ENCODE measurements at places on chromosomes 3 and 15.

- DNase-seq = no peak
These were observed 10.4 kb upstream of the ABHD17C start for GRCh38 chr15:80684697-80685096.

- no peak for DNase-seq
These were observed 113.5 kb downstream of the VPS13C start for GRCh38 chr15:61946778-61947177.

DNA sequence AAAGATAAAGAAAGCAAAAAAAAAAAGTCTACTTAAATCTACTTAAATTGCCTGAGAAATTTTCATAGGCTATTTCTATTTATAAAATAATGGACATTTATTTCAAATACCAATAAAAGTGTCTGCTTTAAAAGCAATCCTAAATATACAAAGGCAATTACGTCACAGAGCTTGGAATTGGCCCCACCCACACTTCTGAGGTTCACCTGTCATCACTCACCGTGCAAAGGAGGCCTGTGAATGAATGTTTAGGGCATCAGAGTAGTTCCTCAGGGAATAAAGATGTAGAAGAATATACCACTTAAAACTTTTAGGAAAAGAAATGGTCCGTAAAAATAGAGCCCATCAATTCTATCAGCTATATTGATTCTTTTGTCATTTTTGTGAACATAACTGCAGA is 621.8 kb downstream of the ROBO1 start:
- DNase-seq = no peak

DNA sequence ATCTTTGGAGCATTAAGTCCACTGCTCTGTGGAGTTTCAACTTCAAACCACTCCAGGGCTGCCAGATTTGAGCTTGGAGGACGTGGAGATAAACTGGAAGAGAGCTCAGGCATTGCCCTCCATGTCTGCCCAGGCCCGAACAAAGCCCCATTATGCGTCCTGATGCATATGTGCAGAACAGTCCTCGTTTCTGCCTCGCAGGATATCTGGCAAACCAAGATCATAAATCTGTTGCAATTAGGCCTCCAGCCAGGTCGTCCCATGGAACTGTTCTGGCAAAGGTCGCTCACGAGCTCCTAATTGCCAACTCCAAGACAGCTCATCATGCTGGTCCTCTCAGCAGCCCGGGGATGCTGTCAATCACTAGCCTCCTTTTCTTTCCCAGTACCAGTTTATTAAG is 91.2 kb downstream of the SEMA5B start:
- DNase-seq = no peak

GRCh38 chr15:56964182-56964581 is 45.7 kb downstream of the TCF12 start:
- DNase-seq = no peak

- DNase-seq = no peak
These were observed 24.8 kb downstream of the IL20RB start for GRCh38 chr3:136982520-136983138.

- no peak for DNase-seq
These were observed 483.8 kb downstream of the TUSC7 start for GRCh38 chr3:117193390-117193789.

DNA sequence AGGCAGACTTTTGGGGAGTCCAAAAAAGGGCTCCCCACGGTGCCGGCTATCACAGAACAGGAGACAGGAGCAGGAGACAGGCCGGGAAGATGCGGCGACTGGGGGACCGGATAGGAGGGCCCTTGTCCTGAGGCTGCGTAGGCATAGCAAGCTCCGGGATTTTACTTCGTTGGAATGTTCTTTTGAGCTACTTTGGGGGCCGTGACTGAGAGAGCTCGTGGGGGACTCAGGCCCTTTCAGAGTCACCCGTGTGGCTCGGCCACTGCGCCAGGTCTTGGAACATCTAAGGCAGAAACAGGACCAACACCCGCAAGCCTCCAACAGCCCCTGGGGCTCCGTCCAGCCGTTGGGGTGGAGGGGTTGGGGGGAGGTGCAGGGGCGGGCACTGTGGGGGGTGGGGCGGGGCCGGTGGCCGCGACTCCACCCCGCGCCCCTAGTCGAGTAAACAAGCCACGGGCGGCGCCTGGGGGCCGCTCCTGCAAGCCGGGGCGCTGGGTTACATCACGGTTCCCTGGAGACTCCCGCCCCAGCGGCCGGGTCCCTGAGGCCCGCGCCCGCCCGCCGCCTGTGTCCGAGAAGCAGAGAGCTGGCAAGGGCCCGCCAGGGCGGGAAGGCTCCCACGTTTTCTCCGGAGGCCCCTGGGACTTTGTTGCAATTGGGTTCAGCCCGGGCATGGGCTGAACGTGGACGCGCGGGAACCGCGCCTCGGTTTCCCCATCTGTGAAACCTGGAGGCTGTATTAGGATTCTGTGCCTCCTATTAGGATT is 23.3 kb upstream of the C15orf39 start:
- DNase-seq = peak; percentile 20

DNA sequence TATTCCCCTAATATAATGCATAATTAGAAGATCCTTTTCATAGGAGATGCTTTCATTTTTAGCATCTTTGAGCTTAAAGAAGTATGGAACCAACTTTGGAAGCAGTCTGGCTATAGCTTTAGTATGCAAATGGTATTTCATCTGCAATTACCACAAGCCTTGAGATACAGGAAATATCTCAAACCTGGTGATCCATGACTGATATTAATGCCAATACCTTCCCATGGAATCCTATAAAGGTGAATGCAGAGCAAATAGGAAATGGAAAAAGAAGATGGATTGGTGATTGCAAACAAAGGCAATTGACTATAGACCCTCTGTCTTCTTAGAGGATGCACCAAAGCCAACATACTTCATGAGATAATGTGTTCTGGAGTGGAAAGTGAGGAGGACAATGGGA is 326.4 kb downstream of the KBTBD8 start:
- no peak for DNase-seq

DNA sequence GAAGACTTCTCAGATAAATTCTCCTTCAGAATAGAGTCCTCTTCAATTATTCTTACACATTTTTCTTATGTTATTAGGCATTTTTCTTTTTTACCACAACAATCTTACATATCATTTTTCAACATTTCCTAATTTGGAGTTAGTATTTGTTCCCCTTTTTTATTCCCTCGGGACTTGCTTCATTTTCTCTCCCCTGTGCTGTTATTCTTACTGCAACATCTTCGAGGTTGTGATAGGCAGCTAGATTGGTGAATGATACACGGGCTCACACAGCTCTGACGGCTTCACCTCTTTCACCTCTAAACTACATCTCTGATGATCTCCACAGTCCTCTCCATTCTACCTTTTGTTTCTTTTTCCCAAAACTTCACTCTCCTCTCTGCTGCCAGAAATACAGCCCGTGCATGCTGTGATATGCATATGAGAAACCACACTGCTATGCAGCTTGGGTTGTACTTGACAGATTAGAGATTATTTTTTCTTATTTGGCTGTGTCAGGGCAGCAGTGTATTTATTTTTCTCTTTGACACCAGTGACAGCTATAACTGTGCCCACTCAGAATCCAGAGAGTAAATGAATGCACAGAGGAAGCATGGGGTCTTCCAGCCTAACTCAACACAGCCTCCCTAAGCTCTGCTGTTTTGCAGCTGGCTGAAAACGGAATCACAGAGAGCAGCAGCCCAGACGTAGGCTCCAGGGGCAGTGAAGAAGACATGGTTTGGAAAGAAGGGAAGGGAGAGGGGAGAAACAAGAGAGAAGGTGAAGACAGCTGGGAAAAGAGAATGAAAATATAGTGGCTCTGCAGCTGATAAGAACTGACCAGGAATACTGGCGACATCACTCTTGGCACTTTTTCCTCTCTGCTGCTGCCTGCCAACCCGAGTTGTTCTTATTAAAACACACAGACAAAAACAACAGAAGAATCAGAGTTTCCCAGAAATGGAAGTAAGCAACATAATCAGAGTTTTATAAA is 61.8 kb downstream of the SLC9A9 start:
- DNase-seq = no peak

DNA sequence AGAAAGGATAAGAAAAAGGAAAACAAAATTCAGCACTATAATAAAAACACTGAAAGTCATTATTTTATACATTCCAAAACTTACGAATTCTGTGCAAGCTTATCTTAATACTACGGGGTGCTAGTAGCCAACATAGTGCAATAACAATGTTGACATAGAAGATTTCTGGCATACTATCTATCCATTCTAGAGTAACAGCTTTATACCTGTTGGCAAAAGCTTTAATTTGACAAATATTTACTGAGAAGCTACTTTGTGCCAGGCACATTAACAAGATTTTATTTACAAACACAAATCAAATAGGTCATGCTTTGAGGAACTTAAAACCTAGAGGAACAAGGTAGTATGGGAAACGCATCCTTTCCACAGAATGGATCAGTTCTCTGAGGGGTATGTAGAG is 1.1 kb downstream of the ACKR4 start:
- DNase-seq = no peak

DNA sequence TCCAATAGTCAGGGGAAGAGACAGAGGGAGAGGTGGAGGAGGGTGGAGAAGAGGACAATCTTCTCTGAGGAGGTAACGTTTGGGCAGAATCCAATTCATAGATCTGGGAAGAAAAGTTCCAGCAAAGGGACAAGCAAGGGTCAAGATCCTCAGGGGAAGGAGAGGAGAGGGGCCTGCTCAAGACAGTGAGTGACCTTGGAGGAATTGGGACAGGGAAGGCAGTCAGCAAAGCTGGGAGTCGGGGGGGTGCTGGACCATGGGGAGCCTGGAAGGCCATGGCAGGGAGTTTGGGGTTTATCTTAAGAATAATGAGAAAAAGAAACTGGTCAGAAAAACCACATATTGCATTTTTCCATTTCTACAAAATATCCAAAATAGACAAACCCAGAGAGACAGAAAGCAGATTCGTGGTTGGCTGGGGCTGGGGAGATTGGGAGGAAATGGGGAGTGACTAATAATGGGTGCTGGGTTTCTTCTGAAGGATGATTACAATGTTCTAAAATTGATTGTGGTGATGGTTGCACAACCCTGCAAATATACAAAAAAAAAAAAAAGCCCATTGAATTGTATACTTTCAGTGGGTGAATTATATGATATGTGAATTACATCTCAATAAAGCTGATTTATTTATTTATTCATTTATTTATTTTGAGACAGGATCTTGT is 19.6 kb upstream of the SRP14 start:
- no peak for DNase-seq

DNA sequence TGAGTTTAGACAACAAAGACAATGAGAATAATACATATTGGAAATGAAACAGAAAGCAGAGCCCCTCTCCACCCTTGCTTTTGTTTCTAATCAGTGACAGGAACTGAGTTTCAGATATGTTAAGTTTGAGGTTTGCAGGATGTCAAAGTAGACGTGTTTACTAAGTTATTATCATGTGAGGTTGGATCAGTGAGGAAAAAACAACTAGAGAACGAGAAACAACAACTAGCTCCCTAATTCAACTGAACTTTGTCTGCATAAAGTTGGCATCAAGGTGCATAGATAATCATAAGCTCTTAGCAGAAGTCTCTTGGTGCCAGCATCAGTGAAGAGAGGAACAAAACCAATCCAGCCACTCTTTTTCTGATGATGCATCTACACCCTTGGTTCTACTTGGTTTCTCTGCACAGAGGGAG is 491.1 kb upstream of the NR2F2 start:
- DNase-seq = peak; percentile 37

GRCh38 chr3:49611719-49612118 is 57.4 kb downstream of the BSN start:
- DNase-seq = no peak

DNA sequence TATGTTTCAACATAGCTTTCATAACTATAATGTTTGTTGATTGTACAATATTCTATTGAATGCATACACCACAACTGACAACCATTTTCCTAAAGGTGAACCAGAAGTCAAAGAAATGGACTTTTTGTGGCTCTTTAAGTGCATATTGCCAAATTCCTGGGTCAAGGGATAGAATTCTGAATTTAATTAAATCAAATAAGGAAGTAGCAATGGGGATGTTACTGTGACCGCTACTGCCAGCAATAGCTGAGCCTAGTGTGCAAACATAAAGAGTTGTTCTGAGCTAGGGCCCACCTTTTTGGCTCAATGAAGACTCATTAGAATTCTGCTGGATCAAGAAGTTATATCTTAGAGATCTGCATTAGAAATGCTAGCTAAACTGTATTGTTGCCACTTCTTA is 17.3 kb upstream of the KBTBD8 start:
- no peak for DNase-seq

DNA sequence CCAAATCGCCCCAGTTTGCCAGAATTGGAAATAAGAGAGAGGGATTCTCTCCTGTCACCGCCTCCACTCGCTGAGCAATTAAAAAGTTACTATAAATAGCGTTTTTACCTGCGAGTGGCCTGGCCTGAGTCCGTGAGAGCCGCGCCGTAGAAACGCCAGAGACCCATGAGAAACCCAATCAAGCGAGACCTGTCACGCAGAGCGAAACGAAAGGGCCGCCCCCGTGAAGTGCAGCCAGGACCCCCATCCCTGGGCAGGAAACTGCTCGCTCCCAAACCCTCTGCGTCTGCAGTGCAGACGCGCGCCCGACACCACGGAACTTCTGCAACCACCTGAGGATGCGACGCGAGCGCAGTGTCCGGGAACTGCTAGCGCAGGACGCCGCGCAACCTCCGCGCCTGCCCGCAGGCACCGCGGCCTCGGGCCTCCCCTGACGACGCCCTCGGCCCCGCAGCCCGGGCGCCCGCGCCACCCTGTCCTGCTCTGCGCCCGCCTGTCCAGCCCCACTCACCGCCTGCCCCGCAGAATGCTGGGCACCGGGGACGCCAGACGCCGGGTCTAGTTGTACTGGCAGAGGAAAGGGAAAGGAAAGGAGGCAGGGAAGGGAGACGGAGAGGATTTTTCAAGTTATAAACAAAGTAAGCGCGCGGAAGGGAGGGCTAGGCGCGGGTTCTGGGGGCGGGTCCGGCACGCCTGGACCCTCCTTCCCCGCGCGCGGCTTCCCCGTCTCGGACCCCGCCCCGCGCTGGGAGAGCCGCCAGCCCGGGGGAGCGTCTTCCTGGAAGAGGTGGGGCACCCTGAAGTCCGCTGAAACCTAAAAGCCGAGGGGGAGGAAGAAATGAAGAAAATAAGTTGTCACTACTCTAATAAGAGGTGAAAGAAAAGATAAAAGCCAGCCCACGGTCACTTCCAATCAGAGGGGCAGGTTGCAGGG is at the start of gene PLSCR4:
Gene PLSCR4 (minus strand): TSS at position 657 of the 934 bp plus-strand sequence. CDS start 29,034 bp downstream, outside the sequence.
- DNase-seq = no peak

DNA sequence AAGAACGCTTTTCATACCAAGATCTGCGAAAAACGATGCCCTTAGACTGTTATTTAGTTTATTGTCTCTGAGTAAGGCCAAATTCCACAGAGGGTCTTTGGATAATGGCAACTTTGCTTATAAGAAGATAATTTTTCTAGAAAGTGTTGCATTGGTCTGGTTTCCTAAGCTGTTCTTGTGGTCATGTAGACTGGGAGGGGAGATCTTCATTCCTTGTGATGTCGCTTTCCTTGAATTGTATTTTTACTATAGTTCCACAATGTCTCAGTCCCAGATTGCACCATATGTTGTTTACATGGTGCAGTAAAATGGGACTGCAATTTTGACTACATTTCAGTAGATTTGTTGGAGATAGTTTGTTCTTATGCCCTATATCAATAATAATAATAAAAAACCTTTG is 28.8 kb upstream of the ST3GAL6 start:
- no peak for DNase-seq
